ENCODE measurements at places on chromosomes 5 and 9. TPM values are rescaled to one million over a fixed set of nuclear protein-coding genes. Genes with fewer than 3 reads are reported as not detected.

SOHLH1 gene
- total RNA-seq = not detected

- no peak for DNase-seq
Measured at GRCh38 chr5:42555010-42555409, 131.8 kb downstream of the GHR start.

DNA sequence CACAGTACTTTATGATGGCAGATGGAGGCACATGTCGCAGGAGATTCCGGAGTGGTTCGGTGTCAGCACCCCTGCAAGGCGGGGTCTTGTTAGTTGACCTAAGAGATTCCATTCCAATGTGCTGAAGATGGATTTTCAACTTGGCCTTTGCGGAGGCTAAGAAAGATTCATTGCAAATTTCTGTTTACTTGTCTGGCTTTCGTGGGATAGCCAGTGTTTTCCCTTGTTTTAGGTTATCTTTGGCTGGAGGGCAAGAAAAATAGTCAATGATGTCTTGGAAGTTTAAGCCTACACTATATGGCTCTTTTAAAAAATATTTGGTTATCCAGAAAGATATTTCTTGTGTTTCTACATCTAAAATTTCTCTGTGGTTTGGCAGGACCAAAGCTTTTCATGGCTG is 123.6 kb upstream of the PTCH1 start:
- DNase-seq = no peak

- no peak for DNase-seq
Measured at GRCh38 chr5:90135779-90136378, 273.7 kb downstream of the CETN3 start.

DNA sequence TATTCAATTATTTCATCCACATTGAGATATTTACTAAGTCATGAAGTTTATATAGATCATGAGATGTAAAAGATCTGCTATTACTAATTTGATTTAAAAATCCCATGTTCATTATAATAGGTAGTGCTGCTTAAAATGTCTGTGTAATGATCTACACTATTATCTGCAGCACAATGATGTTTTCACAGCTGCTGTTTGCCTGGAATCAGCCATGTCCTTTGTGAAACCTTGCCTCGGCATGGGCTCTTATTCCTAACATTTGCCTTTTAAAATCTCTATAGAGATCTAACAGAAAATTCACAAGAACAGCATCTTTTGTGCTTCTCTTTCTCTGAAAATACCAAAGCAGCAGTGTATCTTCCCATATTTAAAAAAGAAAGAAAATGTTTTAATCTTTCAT is 444.6 kb downstream of the PTPRD start:
- DNase-seq = no peak

DNA sequence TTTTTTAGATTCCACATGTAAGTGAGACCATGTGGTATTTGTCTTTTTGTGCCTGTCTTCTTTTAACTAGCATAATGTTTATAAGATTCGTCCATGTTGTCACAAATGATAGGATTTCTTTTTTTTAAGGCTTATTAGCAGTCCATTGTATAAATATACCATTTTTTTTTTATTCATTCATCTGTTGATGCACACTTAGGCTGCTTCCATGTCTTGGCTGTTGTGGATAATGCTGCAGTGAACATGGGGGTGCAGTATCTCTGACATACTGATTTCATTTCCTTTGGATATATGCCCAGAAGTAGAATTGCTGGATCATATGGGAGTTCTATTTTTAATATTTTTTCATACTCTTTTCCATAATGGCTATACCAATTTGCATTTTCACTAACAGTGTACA is 48.7 kb downstream of the KIAA1958 start:
- no peak for DNase-seq

Data from sigmoid colon (tissue), 7 donors.